ENCODE measurements at places on chromosomes 11 and 22.

GRCh38 chr11:64036087-64037026 is 626 bp downstream of the FLRT1 start:
- DNase-seq = no peak

DNA sequence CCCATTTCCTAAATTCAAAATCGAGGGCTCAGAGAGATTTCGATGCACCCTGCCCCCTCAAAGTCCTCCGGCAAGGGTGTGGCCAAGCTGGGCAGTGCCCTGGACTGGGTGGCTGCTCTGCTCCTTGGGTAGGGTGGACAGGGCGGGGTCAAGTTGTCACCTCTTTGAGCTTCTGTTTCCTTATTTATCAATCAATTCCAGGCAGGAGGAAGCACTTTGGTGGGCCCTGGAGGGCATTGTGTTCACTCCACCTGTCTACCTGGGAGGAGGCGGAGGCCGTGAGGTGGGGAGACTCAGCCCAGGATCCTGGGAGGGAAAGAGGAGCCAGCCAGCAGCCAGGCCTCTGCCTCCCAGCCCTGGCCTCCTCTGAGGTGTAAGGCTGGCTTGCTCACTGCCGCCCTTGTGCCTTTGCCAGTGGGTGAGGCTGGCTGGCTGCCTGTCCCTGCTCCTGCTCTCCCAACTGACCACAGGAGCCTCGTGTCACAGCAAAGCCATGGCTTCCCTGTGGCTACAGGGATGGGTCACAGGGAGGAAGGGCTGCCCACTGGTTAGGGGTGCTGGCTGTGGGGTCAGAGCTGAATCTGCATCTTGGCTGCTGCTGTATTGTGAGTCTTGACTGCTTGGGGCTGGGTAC is 25.5 kb upstream of the SHISAL1 start:
- no peak for DNase-seq

GRCh38 chr11:100294748-100295147 is 392.3 kb upstream of the ARHGAP42 start:
- DNase-seq = no peak

GRCh38 chr11:115188898-115189278 is 315.3 kb downstream of the CADM1 start:
- no peak for DNase-seq

DNA sequence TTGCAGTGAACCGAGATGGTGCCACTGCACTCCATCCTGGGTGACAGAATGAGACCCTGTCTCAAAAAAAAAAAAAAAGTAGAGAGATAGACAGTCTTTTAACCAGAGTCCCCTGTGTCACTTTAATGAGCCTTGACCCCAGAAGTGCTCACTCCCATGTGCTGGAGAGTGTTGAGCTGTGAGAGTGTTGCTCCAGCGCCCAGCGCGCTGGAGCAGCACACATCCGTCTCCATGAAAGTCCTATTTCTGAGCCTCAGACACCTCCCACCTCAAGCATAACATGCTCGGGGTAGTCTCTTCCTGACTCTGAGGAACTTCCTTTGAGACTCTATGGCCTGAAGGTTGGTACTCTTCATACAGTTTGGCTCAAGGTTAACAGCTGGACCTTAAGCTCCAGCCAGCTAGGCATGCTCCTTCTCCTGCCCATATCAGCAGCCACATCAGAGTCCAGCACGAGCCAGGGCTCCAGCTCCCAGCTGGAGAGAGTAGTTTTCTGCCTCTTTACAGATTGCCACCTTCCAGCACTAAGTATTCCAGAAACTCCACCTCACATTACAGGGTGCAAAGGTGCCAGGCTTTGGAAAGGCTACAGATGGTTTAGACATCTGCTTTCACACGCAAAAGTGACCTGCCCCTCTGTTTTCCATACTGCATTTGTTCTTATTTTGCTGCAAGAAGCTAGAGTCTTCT is 29.4 kb upstream of the UBASH3B start:
- DNase-seq = no peak

DNA sequence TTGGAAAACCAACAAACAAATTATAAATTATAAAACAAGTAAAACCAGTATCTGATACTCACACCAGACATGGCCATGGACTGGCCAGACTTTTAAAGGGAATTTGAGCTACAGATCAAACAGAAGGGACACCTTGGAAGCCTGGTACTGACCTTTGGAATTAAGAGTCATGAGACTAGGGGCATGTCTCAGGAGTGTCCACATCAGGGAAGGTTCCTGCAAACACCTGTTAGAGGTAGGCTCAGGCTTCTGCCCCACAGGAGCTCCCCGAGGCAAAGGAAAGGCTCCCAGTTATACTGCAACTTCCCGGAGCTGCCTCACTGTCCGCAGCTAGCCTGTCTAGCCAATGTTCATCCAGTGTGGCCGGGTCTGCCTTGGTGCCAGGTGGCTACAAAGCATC is 290.1 kb downstream of the BUD13 start:
- DNase-seq = no peak

GRCh38 chr11:70498976-70499801 is 100.9 kb downstream of the CTTN start:
- DNase-seq = no peak

DNA sequence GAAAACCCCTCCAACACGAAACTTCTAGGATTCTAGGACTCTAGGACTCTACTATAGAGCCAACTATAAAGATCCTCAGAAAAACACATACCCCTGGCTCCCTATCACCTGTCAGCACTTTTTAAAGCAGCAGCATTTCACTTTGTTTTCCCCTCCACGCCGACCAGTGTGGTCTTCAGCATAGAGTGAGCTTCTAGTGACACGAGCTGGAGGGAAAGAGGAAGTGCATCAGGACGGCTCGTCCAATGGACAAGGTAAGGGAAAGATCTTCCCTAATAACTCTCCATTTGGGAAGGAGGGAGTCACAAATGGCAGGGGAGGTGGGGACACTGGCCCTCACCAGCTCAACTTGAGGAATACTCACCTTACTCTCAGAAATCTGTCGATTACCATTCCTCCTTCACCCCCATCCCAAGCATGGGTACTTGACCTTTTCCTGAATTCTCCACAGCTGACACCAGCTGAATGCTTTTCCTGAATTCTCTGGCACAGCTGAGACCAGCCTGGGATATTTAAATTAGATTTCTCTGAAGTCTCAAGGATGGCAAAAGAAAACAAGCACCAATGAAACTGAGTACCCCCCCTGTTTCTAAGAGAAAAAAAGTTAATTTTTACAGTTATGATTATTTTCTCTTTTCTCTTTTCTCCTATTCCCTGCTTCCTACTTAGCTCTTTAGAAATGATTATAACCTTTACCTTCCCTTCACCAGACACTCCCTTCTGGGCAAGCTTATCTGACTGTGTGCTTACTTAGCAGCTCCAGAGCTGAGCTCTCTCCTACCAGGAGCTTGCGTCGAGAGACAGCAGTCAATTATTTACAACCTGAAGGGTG is 33.3 kb upstream of the NNMT start:
- no peak for DNase-seq

GRCh38 chr11:117723277-117724024 is 73.6 kb downstream of the DSCAML1 start:
- DNase-seq = no peak

DNA sequence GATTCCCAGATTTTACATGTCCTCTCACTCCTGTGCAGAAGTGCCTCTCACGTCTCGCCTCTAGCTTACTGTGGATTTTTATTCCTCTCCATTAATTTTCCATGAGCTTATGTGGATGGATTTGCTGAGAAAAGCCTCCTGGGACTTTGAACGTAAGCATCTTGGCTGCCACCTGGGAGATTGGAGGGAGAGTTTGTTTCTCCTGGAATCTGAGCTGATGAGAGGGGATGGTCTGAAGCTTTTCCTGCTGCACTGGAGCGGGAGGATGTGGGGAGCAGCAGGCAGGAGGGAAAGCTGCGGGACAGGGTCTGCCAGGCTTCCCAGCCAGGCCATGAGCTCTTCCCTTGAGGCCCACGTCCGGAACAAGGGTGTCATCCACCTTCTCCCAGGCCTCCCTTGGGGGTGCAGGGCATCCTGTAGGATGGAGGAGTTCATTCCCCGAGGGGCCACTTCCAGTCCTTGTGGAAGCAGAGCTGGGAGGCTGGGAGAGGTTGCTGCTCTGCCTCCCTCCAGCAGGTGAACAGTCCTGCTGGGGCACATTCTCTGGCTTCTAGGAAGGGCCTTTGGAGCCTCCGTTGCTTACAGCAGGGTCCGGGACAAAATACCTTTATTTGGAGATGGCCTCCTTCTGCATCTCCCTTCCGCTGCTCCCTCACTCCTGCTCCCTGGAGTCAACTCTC is 3.6 kb upstream of the SHANK2 start:
- no peak for DNase-seq

DNA sequence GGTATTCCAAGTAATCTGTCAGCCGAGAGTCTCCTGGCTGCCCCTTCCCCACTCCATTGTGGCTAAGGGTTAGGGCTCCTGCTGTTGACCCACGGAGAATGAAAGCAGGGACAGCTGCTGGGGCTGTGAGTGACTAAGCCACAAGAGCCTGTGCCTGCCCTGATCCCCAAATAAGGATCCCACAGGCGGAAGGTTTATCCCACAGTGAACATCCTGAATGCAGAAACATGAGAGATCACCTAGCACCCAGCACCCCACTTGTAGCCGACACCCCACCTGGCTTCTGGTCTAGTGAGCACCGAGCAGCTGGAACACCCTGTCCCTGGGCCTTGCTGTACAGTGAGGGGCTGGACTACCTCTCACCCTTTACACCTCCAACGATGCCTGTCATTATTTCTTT is 117.7 kb upstream of the LMO1 start:
- DNase-seq = no peak

GRCh38 chr22:30859714-30860095 is 108.9 kb downstream of the MORC2 start:
- no peak for DNase-seq

DNA sequence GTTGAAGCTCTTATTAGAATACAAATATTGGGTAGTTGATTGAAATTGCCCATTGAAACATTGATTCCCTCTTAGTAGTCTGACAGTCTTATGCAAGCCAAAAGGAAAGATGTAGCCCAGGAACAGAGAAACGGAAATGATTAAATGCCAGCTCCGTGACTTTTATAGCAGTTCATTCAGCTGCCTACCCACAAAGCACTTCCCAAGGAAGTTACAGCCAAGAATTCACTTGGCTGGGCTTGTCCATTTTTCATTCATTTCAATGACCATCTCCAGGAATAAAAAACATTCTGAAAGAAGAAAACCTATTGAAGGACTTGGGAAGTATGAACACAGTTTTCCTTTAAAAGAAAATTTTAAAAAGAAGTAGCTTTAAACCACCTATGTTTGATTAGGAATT is 62.0 kb downstream of the NCAM1 start:
- no peak for DNase-seq

GRCh38 chr11:35288817-35289541 is 130.4 kb downstream of the SLC1A2 start:
- DNase-seq = peak; percentile 45

DNA sequence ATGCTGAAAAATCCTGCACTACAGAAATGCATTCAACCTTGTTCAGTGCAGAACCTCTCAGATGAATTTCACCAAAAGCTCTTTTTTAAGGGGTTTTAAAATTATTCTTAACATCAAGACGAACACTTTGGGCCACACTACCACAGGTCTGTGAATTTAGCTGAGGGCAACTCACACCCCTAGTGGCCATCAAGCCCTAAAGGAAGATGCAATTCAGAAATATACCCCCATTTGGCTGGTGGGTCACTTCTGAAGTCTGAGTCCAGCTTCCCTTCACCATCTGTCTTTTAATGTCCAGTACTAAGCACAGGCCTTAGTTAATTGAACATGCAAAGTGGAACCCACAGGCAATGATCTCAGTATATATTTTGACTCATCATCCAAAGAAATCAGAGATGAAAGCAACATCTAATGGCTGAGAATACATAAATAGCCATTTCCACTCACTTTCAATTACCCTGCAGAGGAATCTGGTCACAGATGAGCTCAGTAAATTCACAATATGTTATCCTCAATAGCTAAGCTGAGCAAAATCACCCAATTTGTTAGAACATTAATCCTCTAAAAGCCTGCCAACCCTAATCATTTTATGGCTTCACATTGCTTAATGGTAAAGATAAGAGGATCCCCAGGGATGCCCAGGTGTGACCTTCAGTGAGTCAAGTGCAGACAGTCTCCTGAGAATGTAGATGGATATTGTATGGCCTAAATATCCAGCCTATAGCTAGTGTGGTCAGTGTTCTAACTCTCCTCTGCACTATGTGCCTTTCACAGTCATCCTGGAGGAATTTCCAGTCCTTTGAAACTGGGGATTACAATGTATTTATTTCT is 50.3 kb downstream of the FAM76B start:
- DNase-seq = no peak

- DNase-seq = no peak
These were observed 14.3 kb upstream of the PITPNB start for GRCh38 chr22:27933186-27933983.

Data from non-pigmented ciliary epithelial cell (primary cell).